ENCODE measurements at places on chromosomes 16 and 17.
A peak's percentile ranks its signal among the peaks of the same experiment; 100 is the strongest.

DNA sequence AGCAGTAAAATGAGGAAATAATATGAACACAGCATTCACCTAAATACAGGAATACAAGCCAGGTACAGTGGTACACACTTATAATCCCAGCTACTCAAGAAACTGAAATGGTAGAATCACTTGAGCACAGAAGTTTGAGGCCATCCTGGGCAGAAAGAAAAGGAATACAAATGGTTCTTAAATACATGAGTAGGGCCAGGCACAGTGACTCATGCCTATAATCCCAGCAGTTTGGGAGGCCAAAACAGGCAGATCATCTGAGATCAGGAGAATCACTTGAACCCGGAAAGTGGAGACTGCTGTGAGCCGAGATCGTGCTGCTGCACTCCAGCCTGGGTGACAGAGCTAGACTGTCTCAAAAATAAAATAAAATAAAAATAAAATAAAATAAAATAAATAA, 23.0 kb upstream of the SMG8 start:
- DNase-seq: no peak

GRCh38 chr16:4962716-4963115, 4.6 kb downstream of the SEC14L5 start:
- DNase-seq: no peak

DNA sequence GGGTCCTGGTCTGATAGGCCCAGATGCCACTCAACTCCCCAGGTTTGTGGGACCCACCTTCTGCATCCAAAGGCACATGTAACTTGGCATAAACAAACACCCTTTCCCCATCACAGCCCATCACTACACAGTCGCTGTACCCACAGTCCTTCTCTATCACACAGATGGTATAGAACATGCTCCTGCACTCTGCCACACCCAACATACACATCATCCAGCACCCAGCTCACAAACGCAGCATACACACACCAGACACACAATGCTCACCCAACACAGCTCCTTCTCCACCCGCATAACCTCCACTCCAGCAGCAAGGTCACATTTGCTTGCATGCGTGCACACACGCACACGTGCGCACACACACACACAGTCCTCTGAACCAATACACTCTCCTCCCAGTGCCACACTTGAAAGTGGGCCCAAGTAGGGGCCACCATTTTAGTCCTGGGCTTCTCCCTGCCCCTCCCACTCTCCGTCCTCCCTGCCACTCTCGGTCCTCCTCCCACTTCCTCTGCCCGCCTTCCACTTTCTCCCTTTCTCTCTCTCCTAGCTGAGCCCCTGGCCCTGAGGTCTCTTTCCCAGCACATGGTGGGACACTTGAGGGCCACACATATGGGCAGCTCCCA, 8.5 kb upstream of the TMEM92 start:
- no peak for DNase-seq

- DNase-seq: no peak
These were observed 22.0 kb upstream of the MRPS23 start for GRCh38 chr17:57871863-57872262.

DNA sequence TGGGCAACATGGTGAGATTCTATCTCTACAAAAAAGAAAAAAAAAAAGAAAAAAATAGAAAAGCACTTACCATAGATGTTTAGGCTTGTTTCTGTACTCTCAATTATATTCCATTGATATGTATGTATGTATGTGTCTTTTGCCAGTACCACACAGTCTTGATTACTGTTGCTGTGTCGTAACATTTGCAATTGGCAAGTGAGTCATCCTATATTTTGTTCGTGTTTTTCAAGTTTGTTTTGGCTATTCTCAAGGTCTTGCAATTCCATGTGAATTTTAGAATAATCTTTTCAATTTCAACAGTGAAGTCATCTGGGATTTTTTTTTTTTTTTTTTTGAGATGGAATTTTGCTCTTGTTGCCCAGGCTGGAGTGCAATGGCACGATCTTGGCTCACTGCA, 19.3 kb downstream of the SPECC1 start:
- DNase-seq: no peak

DNA sequence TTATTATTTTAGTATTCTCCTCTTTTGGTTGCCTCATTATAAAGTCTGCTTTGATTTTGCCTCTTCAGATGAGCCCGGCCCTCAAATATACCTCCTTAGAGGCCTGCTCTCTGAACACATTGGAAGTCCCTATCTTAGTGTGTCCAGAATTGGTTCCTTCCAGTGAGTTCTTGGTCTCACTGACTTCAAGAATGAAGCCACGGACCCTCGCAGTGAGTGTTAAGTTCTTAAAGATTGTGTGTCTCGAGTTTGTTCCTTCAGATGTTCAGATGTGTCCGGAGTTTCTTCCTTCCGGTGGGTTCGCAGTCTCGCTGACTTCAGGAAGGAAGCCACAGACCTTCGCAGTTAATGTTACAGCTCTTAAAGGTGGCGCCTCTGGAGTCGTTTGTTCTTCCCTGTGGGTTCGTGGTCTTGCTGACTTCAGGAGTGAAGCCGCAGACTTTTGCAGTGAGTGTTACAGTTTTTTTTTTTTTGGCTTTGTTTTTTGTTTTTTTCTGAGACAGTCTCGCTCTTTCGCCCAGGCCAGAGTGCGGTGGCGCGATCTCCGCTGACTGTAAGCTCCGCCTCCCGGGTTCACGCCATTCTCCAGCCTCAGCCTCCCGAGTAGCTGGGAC, 45.8 kb upstream of the NOS2 start:
- DNase-seq: peak; percentile 10

GRCh38 chr17:55903028-55903690, 152.3 kb downstream of the PCTP start:
- DNase-seq: no peak

DNA sequence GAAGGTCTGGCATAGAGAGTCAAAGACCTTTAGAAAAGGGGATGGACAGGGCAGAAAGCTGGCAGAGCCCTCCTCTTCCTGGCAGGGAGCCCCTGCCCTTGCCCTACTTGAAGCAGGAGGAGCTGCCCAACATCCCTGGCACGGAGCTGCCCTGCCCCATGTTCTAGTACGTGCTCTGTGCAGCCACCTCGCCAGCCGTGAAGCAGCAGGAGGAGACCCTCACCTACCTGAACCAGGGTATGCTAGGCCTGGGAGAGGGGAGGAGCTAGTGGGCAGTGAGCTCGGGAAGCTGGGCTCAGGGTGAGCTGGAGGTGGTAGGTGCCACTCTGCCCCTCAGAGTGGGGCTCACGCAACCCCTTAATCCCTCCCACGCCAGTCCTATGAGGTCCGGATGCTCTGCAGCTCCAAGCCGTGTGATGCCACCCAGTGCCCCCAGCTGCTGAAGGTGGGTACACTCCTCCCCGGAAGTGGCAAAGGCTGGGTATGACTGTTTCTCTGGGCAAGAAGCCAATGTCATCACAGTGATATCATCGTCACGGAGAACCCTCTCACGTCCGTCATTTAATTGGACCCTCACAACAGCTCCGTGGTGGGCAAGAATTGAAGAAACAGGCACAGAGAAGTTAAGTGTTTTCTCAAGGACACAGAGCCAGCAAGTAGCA, 12.7 kb upstream of the STAC2 start:
- DNase-seq: peak; percentile 74

DNA sequence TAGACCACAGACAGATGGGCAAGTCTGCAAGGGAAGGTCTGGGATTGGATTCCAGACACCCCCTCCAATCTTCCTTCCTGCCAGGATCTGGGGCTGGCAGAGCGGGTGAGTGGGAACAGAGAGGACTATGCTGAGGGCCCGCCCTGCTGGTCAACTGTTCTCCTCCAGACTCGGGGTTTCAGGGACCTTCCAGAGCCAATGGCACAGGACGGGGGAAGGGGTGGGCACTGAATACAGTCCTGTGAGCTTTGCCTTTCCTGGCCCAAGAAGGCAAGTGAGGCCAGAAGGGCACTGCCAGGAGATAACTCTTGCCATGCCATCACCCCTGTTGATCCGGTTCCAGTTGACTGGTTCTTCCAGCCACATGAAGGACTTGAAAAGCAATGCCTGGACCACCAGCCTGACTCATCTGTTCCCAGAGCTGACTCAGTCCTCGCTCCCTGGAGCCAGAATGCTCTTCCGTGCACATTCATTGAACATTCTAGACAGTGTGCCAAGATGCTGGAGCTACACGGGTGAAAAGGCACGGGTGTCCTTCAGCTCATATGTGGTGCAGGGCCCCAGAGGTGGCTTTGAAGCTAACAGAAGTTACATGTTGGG, 533 bp upstream of the MEFV start:
- no peak for DNase-seq

All from stimulated activated CD4-positive, alpha-beta T cell treated with anti-CD3 and anti-CD28 coated beads, Interleukin-1b, Interleukin-23, amount 100 ng/mL, for 48 hours (primary cell).